Thyroid gland (tissue), 4 donors: ENCODE measurements at places on chromosomes 6 and 20. TPM values are rescaled to one million over a fixed set of nuclear protein-coding genes. Genes with fewer than 3 reads are reported as not detected.

Gene ORC3
- 23.8 TPM for total RNA-seq

Gene TRAPPC3L
- 0.42 TPM for total RNA-seq

Gene GPX5
- total RNA-seq, result not detected

Gene MOG
- not detected for total RNA-seq

Gene SAPCD1
- 2.0 TPM for total RNA-seq

DNA sequence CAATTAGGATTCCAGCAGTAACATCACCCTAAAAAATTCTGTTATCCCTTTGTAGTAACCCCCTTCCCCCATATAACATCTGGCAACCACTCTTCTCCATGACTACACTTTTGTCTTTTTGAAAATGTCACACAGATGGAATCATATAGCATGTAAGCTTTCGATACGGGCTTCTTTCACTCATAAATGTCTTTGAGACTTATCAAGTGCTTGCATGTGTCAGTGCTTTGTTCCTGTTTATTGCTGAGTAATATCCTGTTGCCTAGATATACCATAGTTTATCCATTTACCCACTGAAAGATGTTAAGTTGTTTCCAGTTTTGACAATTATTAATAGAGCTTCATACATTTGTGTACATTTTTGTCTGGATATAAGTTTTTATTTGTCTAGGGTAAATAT is 10.4 kb upstream of the SNPH start:
- no peak for DNase-seq

GRCh38 chr6:43712579-43712978 is 25.0 kb upstream of the MRPS18A start:
- no peak for DNase-seq

DNA sequence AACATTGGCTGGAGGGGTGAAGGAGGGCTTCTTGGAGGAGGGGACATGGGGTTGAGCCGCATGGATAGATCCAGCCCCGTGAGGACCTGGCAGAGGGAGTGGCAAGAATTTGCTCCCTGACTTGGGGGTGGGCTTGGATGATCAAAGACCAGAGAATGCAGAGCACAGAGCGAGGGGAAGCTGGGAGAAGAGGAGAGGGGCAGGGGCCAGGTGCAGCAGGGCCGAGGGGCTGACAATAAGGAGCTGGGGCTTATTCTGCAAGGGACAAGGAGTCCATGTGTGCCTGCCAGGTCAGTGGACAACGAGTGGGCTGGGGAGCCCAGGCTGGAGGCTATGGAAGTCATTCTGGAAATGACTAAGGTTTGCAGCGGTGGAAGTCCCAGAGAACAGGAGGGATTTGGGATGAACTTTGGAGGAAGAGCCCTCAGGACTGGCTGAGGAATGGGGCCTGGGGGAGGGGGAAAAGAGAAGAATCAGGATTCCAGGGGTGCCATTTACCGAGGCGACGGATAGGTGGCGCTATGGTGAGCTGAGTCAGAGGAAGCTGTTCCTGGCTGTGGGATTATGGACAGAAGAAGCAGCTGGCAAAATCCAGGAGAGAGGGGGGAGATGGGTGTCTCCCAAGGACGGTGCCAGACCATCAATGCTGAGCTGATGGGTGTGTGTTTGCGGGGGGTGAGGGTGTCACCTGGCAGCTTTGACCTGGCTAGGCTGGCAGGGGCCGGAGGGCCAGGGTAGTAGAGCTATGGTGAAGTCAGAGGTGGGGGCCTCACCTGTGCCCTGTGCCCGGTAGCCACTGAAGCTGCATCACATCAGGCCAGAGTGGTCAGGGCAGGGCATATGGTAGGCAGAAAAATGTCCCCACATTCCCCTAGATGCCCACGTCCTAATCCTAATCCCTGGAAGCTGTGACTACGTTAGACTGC is 7.8 kb downstream of the KCNG1 start:
- peak; percentile 12 for DNase-seq

GRCh38 chr6:7200598-7201443 is 93.1 kb downstream of the RREB1 start:
- peak; percentile 88 for DNase-seq

- DNase-seq, result no peak
Measured at GRCh38 chr6:43129434-43130194, 41.5 kb upstream of the SRF start.

DNA sequence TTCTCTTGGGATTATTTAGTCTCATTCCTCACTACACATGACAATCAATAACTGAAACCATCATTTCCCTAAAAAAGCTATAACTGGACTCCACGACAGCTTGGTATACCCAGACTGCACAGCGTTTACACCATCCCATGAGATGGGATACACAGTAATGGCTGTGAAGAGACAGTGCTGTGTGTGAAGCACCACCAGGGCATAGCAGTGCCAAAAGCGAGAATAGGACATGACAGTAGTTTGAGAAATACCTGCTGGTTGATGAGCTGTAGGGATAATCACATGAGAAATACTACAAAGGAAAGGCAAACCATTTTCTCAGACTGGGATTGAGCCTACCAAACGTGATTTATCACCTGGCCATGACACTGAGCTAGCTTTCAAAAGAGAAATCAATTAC is 22.4 kb upstream of the LYRM2 start:
- DNase-seq, result no peak

DNA sequence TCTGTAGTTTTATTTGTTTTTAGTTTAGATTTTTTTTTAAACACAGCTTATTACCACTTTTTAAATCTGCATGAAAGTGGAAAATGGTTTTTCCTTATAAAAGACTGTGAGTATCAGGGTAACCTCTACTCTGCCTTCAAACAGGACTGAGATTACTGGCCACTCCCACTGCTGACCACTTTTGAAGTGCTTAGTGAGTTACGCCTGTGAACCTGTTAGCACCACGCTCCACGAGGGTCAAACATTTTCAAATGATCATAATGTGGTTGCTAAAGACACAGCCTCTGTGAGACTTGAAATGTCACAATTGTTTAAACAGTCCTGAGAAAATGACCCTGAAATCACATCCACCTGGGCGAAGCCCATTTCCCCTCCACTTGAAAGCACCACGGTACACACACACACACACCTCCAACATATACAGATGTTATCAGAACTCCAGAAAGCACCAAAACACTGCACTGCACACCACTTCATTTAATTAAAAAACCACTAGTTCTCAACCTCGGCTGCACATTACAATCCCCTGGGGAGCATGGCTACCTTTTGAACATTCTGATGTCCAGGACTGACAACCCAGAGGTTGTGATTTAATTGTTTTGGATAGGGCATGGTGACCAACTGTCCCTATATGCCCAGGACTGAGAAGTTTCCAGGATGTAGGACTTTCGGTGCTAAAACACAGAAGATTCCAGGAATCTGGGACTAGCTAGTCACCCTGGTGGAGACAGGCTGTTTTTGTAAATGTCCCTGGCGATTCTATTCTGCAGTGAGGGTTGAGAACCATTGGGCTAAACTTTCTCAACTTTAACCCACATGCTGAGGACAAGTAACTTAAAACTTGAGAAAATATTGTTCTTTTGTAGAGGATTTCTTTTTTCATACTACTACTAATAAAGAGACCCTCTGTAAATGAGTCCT is 176.4 kb upstream of the MYLIP start:
- DNase-seq, result peak; percentile 40

DNA sequence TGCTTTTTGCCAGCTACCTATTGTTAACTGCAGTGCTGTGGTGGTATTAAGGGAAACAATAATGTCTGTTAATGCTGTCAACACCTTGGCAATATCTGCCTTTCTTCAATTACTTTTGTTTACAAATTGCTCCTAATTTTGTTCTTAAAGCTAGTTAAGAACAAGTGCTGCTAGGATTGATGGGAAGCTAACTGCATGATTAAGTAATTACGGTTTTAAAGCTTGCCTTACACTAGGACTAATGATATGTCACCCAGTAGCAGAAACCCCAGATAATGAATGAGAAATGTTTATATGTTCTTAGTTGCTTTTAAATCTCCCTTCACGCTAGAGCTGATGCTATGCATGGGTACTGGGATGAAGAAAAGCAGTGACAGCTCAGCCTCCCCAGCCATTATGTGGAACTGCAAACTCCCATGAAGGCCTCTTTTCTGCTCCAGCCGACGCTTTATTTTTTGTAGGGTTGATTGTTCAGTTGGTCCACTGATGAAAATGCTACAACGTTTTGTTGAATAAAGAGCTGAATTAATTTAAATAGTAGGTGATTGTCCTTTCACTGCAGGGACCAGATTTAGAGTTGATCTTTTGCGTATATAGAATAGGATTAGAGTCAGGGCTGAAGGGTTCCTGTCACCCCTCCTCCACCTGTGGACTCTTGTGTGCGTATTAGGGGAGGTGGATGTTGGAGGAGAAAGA is 610.5 kb downstream of the TFAP2B start:
- no peak for DNase-seq

DNA sequence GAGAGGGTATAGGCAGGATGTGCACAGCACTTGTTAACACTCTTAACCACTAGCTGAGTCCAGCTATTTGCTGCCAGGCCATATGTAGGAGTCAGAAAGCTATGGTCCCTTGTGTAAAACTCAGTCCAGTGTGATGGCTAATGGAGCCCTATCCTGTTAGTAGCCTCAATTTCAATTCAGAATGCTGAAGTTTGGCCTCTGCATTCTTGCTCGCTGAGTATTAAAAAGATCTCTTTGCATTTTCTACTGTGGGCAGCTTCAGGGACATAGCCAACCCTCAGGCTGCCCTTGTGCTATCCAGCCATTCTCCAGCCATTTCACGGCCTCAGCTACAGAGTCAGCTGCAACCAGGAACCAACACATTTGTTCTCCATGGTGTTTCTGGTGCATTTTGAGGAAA is 92.5 kb downstream of the SPTLC3 start:
- no peak for DNase-seq

DNA sequence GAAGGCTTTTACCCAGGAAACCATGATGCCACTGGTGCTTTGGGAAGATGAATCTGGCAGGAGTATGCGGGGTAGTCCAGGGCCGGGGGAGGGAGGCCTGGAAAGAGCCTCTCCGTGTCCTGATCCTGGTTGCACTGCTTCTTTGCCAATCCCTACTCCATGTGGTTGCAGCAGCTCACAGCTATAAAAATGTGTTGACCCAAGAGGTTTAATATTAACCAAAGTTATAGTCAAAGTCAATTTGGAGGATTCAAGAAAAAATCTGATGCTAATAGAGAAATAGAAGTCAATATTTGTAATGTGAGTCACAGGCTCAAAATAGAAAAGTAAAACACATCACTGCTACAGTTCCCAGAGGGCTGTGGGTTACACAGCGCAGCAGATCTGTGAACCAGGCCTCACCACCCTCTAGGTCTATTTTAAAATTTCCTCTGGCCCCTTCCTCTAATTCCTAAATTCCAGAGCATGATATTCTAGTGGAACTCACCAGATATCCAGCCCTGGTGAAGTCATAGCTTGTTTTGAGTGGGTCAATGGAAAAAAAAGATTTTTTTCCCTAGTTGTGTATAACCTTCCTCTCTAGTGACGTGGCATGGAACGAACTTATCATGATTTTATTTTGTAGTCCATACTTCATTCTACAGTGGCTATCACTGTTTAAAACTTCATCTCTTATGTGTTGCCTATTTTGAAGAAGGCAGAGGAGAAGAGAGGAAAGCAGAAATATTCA is 63.2 kb upstream of the BMP2 start:
- DNase-seq, result no peak

GRCh38 chr6:16511040-16511660 is 250.1 kb downstream of the ATXN1 start:
- no peak for DNase-seq
